Left ventricle myocardium inferior (tissue), 1 donor: ENCODE measurements at places on chromosomes 13 and 19. TPM values are rescaled to one million over a fixed set of nuclear protein-coding genes. Genes with fewer than 3 reads are reported as not detected.

Gene TPTE2
- not detected for total RNA-seq

Gene SIGLEC5
- not detected for total RNA-seq

Gene ZNF134
- 13.3 TPM for total RNA-seq

Gene FUT2
- total RNA-seq, result not detected

Gene C19orf38
- total RNA-seq, result 0.47 TPM

- peaks cover 12% of the 10 kb centered on the region for H3K4me1 ChIP-seq
- no peak for DNase-seq
- H3K27ac ChIP-seq, result no peak overlapping the region
- H3K4me3 ChIP-seq, result no peak overlapping the region
These were observed 68.8 kb downstream of the LMO7 start for GRCh38 chr13:75704927-75705288.

Gene IL4I1
- total RNA-seq, result not detected

Gene APOC4
- not detected for total RNA-seq

GRCh38 chr19:4086411-4086867 is 19.7 kb upstream of the ZBTB7A start:
- no peak for DNase-seq
- no peak overlapping the region for H3K4me3 ChIP-seq
- H3K27ac ChIP-seq, result no peak overlapping the region
- peaks cover 23% of the 10 kb centered on the region for H3K36me3 ChIP-seq

Gene KLK14
- total RNA-seq, result 1.6 TPM

DNA sequence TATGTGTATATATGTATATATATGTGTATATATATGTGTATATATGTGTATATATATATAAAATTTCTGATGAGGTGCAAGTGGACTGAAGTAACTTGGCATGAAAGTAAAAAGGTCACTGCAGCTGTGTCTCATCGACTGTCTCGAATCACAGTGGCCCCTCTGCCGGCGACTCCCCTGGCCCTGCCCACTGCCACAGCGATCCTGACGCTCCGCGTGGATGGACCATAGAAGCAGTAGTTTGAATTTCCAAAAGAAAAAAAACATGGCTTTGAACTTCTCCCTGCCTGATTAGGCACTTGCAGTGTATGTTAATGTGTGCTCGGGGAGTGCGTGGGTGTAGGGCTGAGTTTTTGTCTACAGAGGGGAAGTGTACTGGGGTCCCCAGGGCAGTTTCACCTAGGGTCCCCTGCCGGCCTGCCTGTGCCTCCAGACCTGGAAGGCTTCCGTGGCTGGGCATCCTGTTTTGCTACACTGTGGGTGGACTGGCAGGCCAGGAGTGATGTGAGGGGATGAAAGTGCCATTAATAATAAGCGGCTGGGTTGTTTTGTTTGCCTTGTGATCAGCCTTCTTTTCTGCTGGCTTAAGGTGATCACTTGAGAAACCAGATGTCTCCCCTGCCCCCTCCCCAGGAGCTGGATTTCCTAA is 10.8 kb downstream of the ZIC5 start:
- peaks cover 37% of the 10 kb centered on the region for H3K4me1 ChIP-seq
- no peaks in the 10 kb centered on the region for H3K36me3 ChIP-seq
- peaks cover 100% of the 10 kb centered on the region for H3K27me3 ChIP-seq
- no peak for DNase-seq

DNA sequence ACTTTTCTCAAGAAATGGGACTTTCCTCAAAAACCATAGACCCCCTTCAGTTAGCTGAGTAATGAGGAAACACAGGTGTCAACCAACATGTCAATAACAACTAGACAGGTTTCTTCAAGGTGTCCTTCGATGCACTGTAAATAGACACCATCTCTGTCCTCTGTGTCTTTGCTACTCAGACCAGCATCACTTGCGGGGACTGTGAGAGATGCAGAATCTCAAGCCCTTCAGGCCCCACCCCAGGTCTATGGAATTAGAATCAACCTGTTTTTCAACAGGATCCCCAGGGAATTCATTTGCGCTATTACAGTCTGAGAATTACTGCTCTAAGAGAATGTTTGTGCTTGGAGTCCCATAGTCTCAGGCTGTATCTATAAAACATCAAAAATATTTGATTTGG is 469.9 kb downstream of the COG6 start:
- H3K27ac ChIP-seq, result no peak overlapping the region
- no peaks in the 10 kb centered on the region for H3K36me3 ChIP-seq
- no peak overlapping the region for H3K4me3 ChIP-seq
- peaks cover 4% of the 10 kb centered on the region for H3K4me1 ChIP-seq
- DNase-seq, result no peak

Gene NANOS2
- not detected for total RNA-seq

GRCh38 chr19:32464279-32464678 is 58.7 kb downstream of the DPY19L3 start:
- peaks cover 5% of the 10 kb centered on the region for H3K36me3 ChIP-seq
- H3K27ac ChIP-seq, result no peak overlapping the region
- H3K4me1 ChIP-seq, result peaks cover 3% of the 10 kb centered on the region
- no peak for DNase-seq
- no peaks in the 10 kb centered on the region for H3K27me3 ChIP-seq

Gene IGFL1
- total RNA-seq, result not detected

GRCh38 chr19:4130744-4131438 is 7.0 kb upstream of the MAP2K2 start:
- DNase-seq, result no peak
- no peak overlapping the region for H3K27ac ChIP-seq
- H3K4me3 ChIP-seq, result no peak overlapping the region
- H3K36me3 ChIP-seq, result no peaks in the 10 kb centered on the region

Gene PRSS57
- not detected for total RNA-seq
